NCI-H510A (cell line): ENCODE measurements at places on chromosomes 12 and 14.

GRCh38 chr12:51819736-51820525 lies 28.6 kb downstream of the FIGNL2 start:
- no peak for DNase-seq

DNA sequence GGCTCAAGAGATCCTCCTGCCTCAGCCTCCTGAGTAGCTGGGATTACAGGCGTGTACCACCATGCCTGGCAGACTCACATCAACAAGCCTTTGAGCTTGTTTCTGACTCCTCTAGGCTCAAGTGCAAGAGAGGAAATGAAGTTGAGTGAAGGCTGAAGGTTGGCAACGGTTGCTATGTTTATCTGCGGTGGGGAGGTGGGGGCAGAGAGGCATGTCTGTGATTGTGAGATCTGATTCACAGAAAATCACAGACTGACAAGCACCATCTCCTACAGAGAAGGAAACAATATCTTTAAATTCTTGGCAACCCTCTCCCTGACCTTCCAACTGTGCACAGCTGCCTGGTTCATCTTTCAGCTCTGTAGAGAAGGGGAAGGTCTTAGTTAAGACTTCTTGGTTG lies 22.1 kb upstream of the NINJ2 start:
- no peak for DNase-seq

GRCh38 chr12:91138337-91138920 lies 27.1 kb upstream of the LUM start:
- DNase-seq, result no peak

DNA sequence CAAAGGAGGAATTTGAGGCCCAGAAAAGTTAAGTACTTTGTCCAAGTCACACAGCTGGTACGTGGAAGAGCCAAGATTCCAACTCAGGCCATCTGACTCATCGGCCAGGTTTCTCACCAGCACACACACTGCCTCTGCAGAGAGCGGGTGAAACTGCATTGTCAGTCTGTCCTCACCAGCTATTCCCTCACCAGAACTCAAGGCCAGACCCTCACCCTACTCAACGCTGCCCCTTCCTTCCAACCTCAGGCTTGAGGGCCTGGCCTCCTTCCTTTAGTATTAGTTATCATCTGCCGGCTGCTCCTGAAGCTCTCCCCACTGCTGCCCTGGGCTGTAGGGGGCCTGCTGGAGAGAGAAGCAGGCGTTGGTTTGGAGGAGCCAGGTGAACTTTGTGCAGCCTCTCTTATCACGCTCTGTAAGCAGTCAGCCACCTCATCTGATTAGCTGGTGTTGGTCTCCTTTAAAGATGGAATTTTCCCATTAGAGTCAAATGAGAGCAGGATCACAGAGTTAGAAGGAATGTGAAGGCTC lies 16.6 kb upstream of the PLEK2 start:
- DNase-seq, result no peak

DNA sequence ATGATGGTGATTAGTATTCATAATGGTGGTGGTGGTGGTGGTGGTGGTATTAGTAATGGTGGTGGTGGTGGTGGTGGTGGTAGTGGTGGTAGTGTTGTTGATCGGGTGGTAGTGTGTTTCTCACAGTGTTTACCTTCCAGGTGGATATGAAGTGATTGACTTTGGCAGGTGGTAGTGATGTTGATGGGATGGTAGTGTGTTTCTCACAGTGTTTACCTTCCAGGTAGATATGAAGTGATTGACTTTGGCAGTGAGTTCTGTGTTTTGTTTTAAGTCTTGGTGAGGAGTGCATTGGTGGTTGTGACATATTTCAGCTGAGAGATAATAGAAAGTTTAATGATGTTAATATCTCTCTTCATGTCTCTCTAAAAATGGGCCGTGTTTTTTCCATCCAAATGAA lies 189.4 kb downstream of the TMTC2 start:
- DNase-seq, result no peak

DNA sequence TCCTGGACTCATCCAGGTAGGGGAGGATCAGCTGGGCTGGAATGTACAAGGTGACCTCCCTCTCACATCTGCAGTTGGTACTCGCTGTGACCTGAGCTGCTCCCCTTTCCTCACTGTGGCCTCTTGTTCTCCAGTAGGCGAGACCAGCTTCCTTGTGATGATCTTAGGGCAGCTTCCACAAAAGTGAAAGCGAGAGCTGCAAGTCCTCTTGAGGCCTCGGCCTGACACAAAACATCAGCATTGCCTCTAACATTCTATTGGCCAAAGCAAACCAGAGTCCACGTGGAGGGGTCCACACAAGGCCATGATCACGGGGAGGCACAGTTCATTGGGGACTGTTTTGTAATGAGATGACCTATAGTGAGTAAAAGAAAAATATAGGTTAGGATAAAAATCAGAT lies 127.5 kb downstream of the SMOC1 start:
- DNase-seq, result no peak

DNA sequence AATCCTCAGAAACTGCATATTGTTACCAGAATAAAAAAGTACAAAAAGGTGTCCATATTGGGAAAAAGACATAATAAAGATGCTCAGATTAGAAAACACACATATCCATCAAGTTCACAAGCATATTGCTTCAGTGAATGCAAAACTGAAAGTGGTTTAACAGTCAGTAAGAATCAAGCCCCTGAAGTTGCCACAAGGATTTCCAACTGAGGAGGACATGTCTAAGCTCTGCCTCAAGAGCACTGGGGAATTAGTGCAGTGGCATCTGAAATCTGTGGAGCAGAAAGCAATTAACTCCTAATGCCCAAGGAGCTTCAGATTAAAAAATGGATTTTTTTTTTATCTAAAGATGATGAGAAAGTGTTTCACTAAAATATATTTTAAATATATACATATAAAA lies 113.2 kb downstream of the DENND5B start:
- DNase-seq, result no peak

GRCh38 chr12:5965950-5966383 lies 20.9 kb upstream of the ANO2 start:
- DNase-seq, result no peak

DNA sequence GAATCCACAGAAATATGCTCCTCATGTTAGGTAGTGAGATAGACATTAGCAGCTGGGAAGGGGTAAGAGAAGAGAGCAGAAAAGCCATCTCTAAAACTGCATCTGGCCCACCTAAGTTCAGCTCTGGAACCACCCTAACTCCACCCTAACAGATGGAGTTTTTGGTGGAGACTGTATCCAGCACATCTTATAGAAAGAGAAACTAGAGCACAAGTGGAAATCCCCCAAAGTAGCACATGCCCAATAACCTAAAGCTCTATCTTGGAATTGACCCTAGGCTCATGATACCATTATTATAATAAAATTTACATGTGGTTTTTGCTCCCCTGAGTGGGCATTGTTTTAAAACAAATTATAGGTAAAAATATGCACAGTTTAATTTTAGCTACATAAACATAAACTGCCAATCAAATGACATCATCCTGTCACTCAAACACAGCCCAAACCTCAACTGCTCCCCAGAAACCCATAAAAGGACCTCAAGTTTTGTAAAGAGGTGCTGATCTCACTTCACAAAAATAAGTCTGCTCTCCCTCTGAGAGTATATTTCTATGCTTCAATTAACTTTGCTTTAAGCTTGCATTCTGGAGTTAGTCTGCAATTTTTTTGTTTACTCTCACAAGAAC lies 206.4 kb downstream of the PIK3C2G start:
- DNase-seq, result no peak

DNA sequence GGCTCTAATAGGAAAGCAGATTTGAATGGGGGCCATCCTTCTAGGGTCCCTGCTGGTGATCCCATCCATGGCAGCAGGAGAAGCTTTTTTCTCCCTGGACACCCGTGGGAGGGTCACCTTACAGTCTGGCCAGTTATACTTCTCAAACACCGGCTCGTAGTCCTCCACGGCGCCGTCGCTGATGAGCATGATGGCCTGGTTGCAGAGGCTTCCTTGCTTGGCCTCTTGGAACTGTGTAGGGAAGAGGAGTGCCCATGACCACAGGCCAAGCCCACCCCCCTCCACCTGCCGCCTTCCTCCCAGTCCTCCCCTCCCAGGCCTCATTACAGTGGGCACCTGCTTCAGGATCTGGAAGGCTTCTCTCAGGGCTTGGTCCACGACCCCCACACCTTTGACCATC lies 33.8 kb downstream of the CACNA2D4 start:
- DNase-seq, result no peak

- DNase-seq, result no peak
These were observed 69.4 kb upstream of the EVL start for GRCh38 chr14:99995700-99996356.

GRCh38 chr14:99424306-99424877 lies 56.3 kb downstream of the SETD3 start:
- DNase-seq, result no peak

DNA sequence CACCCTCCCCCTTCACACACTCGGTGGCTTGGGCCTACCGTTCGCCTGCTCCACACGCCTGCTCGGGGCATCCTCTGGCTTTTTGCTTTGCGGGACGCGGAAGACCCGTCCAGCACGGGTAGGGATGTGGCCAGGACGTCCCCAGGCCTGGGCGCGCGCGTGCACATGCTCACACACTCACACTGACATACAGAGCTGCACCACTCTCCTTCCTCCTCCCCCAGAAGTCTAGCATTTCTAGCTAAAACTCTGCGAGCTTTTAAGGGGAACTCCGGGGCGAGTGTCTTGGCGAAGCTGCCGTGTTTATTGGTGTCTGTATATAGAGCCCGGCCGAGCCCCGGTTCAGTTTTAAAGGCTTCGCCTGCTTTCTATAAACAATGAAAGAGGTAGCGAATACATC lies 5.0 kb downstream of the TBX5 start:
- no peak for DNase-seq

DNA sequence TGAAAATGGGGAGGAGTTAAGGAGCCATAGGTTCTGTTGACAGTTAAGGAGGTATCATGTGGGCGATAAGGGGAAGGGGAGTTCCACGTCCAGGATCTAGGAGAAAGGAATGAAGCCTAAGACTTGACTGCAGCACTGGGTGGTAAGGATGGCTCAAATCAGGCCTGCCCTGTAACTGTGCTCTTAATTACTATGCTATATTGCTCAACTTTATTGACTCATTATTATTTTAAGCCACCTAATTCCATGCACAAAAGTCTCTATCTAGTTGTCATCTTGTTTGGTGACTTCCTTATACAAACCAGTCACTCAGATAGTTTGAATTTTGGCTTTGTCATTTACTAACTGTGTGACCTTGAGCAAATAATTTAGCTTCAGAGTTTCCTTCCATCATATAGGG lies 242.1 kb upstream of the ARHGAP5 start:
- no peak for DNase-seq

- DNase-seq, result no peak
These were observed 28.6 kb upstream of the ADGRD1 start for GRCh38 chr12:130924966-130925665.

GRCh38 chr14:67623114-67623513 lies 3.4 kb downstream of the ARG2 start:
- peak; percentile 12 for DNase-seq

DNA sequence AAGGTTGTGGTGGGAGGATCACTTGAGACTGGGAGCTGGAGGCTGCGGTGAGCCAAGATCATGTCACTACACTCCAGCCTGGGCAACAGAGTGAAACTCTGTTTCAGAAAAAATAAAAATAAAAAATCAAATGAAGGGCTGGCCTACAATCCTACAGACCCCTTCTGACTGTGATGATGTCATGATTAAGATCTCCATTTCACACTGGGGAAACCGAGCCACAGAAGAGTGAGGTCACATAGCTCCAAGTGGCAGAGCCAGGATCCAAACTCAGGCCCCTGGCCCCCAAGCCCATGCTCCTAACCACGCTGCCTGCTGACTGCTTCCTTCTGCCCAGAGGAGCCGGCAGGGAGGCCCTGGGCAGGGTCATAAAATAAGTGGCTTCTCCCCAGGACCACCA lies 258.0 kb upstream of the FKBP4 start:
- no peak for DNase-seq

DNA sequence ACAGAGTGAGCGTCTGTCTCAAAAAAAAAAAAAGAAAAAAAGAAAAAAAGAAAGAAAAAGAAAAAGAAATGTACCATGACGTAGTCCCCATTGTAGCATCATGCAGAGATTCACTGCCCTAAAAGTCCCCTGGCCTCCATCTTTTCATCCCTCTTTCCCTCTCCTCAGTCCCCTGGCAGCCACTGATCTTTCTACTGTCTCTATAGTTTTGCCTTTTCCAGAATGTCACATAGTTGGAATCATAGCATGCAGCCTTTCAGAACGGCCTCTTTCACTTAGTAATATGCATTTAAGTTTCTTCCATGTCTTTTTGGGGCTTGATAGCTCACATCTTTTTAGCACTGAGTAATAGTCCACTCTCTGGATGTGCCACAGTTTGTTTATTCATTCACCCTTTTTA lies 60.5 kb upstream of the NCOR2 start:
- DNase-seq, result no peak

DNA sequence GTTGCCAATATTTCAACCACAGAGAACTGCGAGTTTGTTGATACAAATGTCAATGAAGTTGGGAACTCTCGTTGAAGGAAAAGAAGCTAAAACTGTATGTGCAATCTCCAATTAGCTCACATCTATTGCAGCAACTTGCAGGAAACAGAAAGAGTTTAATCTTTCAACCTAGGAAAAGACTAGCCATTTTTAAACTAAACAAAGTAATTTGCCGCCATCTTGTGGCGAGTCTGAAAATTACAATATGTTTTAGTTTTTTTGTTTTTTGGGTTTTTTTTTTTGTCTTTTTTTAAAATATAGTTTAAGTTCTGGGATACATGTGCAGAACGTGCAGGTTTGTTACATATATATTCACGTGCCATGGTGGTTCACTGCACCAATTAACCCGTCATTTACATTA lies 131.2 kb upstream of the FOXG1 start:
- DNase-seq, result no peak

DNA sequence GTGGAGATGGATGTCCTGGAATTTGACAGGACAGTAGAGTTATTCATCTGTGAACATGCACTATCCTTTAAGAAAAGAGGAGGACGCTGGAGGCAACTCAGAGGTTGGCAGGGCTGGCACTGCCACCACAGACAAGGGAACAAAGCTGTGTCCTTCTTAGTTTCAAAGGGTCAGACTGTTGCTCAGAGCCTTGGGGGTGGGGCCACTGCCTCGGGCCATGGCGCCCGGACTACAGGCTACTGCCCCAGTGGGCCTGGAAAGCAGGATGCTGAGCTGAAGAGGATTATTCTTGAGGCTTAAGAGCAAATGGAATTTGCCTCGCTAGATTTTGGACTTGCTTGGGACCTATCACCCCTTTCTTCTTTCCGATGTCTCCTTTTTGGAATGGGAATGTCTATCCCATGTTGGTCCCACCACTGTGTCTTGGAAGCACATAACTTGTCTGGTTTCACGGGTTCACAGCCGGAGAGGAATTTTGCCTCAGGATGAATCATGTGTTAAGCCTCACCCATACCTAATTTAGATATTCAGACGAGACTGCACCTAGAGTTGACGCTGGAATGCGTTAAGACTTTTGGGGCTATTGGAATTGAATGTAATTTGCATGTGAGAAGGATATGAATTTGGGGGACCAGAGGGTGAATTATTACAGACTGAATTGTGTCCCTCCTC lies 114.8 kb upstream of the RFLNA start:
- no peak for DNase-seq
